ELR (cell line): ENCODE measurements at places on chromosomes 2 and 18.

GRCh38 chr18:24136967-24137373, 1.9 kb upstream of the CABYR start:
- peak; percentile 49 for DNase-seq

GRCh38 chr2:119468154-119468955, 36.7 kb downstream of the TMEM37 start:
- no peak for DNase-seq

- DNase-seq: no peak
These were observed 121.0 kb downstream of the SPOPL start for GRCh38 chr2:138622613-138623012.

GRCh38 chr2:37582481-37583220, 88.8 kb downstream of the CDC42EP3 start:
- DNase-seq: no peak
